Globus pallidus (tissue), 1 donor: ENCODE measurements at places on chromosomes 4 and X.

DNA sequence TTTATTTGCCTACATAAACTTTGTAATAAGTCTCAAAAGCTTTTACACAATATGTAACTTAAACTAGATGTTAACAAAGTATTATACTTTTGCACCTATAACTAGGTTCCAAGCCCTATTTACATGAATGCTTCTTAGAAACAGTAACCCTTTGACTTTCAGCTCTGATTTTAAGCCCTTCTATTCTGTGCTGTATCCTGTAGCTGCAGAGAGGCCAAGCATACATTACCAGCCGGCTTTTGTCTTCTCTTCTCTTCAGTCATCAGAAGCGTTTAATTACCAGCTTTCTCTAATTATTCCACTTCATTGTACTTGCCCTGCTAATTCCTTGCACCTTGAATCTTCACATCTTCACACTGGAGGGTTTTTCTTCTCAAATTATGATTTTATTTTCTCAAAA is 403.1 kb downstream of the PDGFC start:
- no peak for DNase-seq

- DNase-seq: no peak
These were observed 681 bp downstream of the EXOC1 start for GRCh38 chr4:55854129-55854528.

DNA sequence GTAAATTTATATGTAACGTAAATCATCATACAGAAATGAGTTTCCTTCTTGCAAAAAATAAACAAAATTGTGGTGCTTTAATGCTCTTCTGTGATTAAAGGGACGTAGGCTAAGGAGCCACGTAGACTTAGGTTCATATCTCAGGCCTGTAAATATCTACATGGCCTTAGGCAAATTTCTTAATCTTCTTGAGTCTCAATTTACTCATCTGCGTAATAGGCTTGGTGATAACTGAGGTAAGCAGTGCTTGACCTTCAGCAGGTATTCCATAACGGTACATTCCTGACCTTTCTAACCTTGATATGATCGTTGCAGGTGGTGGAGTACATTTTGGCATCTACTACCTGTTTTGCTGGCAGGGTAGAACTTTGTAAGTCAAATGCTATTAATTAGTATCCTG is 65.2 kb upstream of the TLR3 start:
- no peak for DNase-seq

DNA sequence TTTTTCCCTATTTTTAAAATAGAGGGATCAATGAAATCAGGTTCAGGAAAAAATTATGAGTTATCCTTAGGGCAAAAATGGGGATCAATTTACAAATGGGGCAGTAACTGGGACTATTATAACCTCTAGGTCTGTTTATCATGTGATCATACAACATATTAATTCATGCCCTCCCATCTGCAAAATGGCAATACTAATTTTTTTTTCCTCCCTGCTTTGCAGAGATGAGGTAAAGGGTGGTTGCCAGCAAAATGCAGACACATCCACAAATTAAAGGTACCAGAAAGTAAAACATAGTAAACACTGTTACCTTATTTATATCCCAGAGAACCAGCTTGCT is 467 bp downstream of the HSD17B11 start:
- peak; percentile 15 for DNase-seq

DNA sequence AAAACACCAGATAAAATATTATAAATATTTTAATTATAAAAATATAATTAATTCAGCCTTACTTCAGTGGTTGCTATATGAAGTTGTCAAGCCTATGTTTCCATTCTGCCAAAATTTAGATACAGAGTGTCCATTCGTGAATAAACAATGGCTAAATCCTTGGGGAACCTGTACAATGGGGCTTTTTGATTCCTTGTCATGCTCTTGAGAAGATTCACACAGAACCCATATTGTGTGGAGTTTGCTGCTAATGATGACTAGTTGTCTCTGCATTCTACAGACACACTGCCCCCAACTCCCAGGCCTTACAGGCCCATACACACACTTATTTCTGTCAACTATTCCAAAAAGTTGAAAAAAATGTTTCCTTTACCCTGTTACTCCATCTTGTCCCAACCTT is 33.4 kb upstream of the MAGEC2 start:
- peak; percentile 19 for DNase-seq
